ENCODE measurements at places on chromosomes 5 and 9.
A peak's percentile ranks its signal among the peaks of the same experiment; 100 is the strongest.

DNA sequence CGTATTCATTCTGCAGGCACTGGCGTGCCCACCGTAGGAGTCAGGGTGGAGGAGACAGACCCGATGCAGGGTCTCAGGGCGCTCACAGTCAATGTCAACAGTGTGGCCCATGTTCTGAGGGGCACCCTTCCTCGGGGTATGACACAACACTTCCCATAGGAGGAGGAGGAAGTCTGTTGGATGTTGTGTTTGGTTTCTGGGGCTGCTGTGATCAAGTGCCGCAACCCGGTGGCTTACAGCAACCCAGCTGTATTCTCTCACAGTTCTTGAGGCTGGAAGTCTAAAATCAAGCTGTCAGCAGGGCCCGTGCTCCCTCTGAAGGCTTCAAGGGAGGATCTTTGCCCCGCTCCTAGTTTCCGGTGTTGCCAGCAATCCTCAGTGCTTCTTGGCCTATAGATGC is 5.6 kb upstream of the HNRNPAB start:
- peak; percentile 9 for DNase-seq

- no peak for DNase-seq
Measured at GRCh38 chr5:78496373-78496772, 136.0 kb downstream of the SCAMP1 start.

- no peak for DNase-seq
Measured at GRCh38 chr5:7867260-7867659, 1.6 kb downstream of the FASTKD3 start.

- no peak for DNase-seq
Measured at GRCh38 chr9:37683531-37684371, 33.0 kb downstream of the FRMPD1 start.

- no peak for DNase-seq
Measured at GRCh38 chr9:89634995-89635742, 30.4 kb downstream of the GADD45G start.

GRCh38 chr5:58836351-58836750 is 253.5 kb downstream of the RAB3C start:
- DNase-seq: no peak

- DNase-seq: no peak
Measured at GRCh38 chr5:143636931-143637528, 174.9 kb upstream of the HMHB1 start.

GRCh38 chr9:29449306-29449705 is 1876.0 kb upstream of the C9orf72 start:
- no peak for DNase-seq

- DNase-seq: no peak
Measured at GRCh38 chr9:131180454-131180853, 55.1 kb downstream of the NUP214 start.

DNA sequence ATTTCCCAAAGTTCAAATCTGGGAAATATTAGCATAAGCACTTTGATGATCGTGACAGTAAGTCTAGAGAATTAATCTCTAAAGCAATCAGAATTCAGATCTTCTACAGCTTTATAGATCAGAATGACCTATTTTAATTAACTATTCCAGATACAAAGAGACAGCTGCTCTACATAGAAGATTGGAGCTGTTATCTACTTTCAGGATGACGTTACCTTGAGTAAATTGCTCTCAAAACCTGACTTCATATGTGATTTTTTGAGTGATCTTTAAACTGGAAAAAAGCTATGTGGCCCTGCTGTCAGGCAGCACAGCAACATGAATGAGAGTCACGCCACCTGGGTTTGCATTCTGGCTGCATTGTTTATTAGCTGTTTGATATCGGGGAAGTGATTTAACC is 259.9 kb upstream of the CDH6 start:
- DNase-seq: no peak

- no peak for DNase-seq
Measured at GRCh38 chr5:9231842-9232241, 314.0 kb downstream of the SEMA5A start.

- no peak for DNase-seq
Measured at GRCh38 chr5:44862808-44863207, 54.1 kb downstream of the MRPS30 start.

DNA sequence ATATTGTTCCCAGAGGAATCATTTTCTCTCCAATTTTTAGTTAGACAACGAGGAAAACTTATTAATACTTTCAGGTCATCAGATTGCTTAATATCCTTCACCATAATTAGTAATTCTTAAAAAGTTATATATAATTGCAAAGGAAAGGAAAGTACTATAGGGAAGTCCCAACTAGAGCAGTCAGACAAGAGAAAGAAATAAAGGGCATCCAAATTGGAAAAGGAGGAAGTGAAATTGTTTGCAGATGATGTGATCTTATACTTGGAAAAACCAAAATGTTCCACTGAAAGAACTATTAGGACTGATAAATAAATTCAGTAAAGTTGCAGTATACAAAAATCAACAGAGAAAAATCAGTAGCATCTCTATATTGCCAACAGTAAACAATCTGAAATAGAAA is 223.5 kb upstream of the MEF2C start:
- no peak for DNase-seq

DNA sequence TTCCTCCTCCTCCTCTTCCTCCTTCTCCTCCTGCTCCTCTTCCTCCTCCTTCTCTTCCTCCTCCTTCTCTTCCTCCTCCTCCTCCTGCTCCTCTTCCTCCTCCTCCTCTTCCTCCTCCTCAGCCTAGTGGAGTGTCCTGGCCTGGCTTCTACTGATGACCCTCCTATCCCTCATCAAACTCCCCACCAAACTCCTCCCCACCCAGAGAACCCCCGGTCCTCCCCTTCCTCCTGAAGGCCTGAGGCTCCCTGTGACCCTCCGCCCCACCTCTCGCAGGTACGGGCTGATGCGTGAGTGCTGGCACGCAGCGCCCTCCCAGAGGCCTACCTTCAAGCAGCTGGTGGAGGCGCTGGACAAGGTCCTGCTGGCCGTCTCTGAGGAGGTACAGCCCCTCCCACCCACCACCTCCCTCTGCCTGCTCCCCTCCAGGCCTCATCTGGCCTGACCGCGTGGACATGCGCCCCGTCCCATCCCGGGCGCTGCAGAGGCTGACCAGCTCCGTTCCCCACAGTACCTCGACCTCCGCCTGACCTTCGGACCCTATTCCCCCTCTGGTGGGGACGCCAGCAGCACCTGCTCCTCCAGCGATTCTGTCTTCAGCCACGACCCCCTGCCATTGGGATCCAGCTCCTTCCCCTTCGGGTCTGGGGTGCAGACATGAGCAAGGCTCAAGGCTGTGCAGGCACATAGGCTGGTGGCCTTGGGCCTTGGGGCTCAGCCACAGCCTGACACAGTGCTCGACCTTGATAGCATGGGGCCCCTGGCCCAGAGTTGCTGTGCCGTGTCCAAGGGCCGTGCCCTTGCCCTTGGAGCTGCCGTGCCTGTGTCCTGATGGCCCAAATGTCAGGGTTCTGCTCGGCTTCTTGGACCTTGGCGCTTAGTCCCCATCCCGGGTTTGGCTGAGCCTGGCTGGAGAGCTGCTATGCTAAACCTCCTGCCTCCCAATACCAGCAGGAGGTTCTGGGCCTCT is 10.6 kb downstream of the FGFR4 start:
- DNase-seq: no peak

DNA sequence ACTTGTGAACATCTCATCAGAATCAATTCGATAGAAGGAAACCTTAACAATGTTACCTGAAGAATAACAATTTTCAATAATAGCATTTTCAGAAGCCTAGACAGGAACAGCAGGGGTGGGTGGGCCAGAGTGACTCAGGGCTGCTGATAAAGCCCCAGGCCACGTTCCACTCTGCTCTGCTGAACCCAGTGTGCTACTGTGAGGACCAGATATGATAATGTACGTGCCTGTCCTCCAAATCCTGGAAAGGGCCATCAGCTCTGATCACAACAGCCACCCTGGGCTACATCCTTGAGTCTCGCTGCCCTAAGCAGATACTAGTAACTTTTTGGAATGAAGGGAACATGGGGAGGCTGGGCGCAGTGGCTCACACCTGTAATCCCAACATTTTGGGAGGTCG is 91.3 kb downstream of the PRRT1B start:
- DNase-seq: no peak

- no peak for DNase-seq
Measured at GRCh38 chr5:56763711-56764466, 51.5 kb upstream of the MAP3K1 start.

GRCh38 chr5:63131626-63132285 is 553.1 kb downstream of the LRRC70 start:
- no peak for DNase-seq

Data from activated T-cell treated with anti-CD3 and anti-CD28 coated beads, Interleukin-2, amount 50 U/mL, for 24 hours (primary cell).